ENCODE measurements at places on chromosomes 11 and 22.

DNA sequence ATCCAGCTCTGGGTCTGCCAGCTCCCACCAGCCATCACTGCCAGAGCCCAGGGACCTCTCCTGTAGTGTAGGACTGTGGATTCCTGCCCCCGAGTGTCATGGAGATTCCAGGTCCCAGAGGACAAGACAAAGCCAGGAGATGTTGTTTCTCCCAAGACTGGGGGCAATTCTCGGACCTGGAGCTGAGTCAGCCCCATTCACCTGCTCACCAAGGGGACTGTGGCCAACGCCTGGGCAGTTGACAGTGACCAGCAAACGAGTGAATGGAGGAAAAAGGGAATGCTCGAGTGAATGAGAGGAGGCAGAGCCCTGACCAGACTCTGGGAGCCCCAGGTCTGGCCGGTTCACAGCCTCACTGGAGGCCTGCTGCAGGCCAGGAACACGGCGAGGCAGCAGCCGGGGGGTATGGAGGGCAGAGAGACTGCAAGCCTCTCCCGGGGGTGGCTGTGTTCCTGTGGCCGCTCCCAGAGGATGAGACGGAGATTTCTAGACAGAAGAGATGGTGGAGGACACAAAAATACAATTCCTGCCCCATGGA is 61.3 kb upstream of the PRR5 start:
- no peak for DNase-seq

DNA sequence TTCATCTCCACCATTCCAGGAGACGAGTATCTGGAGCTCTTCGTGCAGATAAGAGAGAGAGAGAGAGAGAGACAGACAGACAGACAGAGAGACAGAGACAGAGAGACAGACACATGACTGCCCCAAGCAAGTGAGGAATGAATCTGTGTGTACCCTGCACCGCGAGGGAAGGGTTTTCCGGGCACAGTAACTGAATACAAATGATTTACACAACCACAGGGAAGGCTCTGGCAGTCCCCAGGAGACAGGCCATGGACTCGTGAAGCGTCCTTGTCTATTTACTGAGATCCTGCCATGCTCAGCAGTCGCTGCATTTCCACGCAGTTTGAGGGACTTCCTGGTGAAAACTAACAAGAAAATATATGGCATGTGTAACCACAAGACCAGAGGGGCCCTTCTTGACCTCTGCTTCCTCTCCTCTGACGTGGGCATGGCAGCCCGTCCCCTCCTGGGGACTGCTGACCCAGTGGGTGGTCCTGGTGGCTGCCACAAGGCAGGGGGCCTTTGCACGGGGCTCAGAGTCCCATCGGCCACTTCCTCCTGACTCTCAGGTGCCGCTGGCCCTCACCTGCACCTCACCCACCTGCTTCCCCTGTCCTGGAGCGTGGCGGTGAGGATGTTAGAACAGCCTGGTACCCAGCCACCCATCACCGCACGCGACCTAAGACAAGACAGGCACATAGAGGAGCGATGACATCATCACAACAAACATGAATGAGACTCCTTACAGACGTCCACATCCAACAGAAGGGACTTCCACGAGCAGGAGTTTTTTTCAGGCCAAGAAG is 75.9 kb downstream of the PHF21B start:
- DNase-seq, result no peak

DNA sequence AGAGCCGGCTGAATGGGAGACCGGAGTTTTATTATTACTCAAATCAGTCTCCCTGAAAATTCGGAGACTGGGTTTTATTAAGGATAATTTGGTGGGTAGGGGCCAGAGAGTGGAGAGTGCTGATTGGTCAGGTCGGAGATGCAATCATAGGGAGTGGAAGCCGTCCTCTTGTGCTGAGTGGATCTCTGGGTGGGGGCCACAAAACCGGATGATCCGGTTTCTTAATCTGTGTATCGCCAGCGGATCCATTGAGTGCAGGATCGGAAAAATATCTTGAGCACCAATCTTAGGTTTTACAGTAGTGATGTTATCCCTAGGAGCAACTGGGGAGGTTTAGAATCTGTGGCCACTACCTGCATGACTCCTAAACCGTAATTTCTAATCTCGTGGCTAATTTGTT is 886 bp upstream of the NIPSNAP1 start:
- DNase-seq, result no peak

- DNase-seq, result no peak
Observed at GRCh38 chr22:37229012-37229804, 14.9 kb downstream of the RAC2 start.

- no peak for DNase-seq
Observed at GRCh38 chr11:114083391-114084252, 24.1 kb downstream of the ZBTB16 start.

- no peak for DNase-seq
Observed at GRCh38 chr11:1353383-1354124, 36.2 kb upstream of the BRSK2 start.

GRCh38 chr11:26418386-26418912 is 86.5 kb downstream of the ANO3 start:
- DNase-seq, result no peak

DNA sequence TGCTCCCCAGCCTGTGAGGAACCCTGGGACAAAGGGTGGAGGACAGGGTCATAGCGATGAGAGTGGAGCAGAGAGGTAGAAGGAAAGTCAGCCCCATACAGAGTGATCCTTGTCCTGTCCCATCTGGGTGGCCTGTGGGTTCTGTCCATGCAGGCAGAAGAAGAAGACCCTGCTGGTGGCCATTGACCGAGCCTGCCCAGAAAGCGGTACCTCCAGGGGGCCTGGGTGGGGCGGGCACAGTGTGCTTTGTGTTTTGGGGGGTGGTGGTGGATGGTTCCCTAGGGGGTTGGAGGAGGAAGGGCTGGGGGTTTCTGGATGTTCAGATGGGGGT is 7.9 kb downstream of the SIDT2 start:
- DNase-seq, result no peak

DNA sequence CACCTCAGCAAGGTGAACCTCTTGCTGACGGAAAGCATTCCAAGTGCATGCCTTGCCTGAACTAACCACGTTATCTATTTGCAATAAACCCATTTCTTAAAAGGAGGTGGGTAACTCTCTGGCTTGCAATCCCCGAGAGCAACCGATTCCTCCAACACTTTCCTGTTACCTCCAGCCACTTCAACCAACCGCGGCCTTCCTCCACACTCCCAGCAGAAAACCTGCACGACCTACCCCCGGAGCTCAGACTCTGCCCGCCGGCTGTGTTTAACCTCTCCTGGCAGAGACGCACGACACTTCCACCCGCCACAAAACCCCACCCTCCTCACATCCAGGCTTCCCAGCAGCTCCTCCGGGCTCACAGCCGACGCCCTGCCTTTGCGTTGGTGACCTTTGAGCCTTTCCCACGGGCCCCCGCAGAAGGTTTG is 708 bp downstream of the SCO2 start:
- no peak for DNase-seq

- no peak for DNase-seq
Observed at GRCh38 chr11:58490827-58491226, 17.1 kb downstream of the OR5B21 start.

GRCh38 chr11:131851964-131852755 is 481.7 kb downstream of the NTM start:
- no peak for DNase-seq

GRCh38 chr22:47801541-47802245 is 1039.2 kb downstream of the TBC1D22A start:
- DNase-seq, result no peak

DNA sequence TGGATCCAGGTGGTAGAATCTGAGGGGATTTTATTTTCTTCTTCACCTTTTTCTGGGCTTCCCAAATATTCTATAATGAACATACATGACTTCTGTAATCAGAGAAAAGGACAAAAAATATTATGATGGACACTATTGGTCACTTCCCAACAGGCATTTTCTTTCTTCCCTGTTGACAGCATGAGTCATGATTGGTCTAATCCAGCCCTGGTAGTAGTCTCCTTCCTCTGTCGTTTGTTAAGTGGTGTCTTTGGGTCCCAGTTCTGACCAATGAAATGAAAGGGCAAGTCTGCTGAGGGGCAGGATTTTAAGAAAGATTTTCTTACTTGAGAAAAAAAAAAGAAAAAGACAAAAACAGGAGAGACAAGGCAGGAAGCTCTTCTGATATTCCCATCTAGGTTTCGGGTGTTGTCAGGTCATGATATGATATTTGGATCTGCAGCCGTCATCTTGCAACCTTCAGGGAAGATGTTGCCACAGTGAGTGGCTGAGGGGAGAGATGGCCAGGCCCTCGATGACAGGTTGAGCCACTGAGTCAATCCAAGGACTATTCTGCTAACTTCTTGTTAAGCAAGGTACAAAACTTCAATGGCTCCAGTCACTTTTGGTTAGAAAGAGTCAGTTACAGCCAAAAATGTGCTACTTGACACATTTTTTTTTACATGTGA is 23.3 kb upstream of the PLEKHB1 start:
- no peak for DNase-seq

- no peak for DNase-seq
Observed at GRCh38 chr22:44939451-44939850, 70.4 kb downstream of the PHF21B start.

DNA sequence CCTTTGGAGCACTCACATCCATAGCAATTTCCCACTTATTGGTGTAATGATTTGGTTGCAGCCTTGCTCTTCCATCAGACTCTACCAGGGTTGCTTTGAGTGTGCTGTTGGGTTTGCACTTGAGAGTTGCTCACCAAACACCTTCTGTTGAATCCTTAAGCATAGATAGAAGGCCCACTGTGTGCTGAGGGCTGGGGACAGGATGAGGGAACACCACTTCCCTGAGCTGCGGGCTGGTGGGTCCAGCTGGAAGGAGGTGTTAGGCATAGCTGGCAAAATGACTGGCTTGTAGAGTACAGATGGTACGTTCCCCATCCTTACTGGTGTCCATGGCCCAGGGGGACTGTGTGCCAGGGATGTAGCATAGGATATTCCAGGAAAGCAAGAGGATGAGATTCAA is 3.9 kb downstream of the PRDM11 start:
- no peak for DNase-seq

GRCh38 chr11:65552388-65552951 is 5.7 kb downstream of the LTBP3 start:
- no peak for DNase-seq

DNA sequence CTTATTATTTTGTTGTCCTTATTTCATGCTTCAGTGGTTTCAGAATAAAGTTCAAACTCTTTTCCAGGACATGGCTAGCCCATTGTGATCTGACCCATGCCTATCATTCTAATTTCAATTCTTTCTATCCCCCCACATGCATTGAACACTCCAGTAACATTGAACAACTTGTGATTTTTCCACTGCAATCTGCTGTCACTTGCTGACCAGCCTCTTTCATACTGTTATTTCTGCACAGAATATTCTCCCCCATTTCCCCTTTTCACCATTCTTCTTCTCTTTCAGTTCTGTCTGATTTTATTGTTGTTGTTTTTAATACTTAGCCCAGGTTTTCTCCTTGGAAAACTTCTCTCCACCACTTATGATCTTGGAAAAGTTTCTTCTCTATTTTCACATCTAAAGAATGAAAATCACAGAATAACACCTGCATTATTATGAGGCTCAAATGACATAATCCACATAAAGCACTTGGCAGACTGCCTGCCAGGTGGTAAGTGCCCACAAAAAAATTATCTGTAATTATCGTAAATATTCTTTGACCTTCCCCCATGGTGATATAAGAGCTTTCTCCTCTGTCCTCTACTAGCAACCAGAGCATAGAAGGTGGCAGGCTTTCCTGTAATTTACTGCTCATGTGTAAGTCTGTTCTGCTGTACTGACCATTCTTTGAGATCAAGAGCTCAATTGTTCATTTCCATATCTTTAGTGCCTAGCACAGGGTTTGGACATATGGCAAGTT is 51.9 kb upstream of the EED start:
- no peak for DNase-seq

GRCh38 chr11:67285541-67286498 is 3.3 kb upstream of the ANKRD13D start:
- no peak for DNase-seq

DNA sequence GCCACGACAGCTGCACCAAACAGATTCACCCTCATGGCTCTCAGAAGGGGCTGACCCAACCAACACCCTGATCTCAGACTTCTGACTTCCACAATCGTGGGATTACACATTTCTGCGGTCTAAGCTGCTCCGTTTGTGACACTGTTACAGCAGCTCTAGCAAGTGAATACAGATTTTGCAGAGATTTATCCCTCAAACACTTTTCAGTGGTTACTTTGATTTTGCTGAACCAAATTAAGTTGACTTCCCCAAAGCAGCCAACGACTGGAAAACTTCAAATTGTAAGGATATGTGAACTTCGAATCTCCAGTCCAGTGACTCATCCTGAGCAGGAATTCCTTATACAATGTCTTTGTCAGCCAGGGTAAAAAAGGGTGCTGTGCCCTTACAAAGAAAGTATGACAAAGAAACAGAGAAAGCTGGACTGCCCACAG is 14.8 kb upstream of the INCENP start:
- DNase-seq, result no peak
